Neural progenitor cell (in vitro differentiated cells): ENCODE measurements at places on chromosomes 6 and 20. TPM values are rescaled to one million over a fixed set of nuclear protein-coding genes. Genes with fewer than 3 reads are reported as not detected.

GRCh38 chr6:144314003-144314485 lies 28.9 kb downstream of the UTRN start:
- no peaks in the 10 kb centered on the region for H3K36me3 ChIP-seq
- no peak for DNase-seq
- no peak overlapping the region for H3K4me3 ChIP-seq
- no peak overlapping the region for H3K27ac ChIP-seq
- no peaks in the 10 kb centered on the region for H3K27me3 ChIP-seq

DNA sequence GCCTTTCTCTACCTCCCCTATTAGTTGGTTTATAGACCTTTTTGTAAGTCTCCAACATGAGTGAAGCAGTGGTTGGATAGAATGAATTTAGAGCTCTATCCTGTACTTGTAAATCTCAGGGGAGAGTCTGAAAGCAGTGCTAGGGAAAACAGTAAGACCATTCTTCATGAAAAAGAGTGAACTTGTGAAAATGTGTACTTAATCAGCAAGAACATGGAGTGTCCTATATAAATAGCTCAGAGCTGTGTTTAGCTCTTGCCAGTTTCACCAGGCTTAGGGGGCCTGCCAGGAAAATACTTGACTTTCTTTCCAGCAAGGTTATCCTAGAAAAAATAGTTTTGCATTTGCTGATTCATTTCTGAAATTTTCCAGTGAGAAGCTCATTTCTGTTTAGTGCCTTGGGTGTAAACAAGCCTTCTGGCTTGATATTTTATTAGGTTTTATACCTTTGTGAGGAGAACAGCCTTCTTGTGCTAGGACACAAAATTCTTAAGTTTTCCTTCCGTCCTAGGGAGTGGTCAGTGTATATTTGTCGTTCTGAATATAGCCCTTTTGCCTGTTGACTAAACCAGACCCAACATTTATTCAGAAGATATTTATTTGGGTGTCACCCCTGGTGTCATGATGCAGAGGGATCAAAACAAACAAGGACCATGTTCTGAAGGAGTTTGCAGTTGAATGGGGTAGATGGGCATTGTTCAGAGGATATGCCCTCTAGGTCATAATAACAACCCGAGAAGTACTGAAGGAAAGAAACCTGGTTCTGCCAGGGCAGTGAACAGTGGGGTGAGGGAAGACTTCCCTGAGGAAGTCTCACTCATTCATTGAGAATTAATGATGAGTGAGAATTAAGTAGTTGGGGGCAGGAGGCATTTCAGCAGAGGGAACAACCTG lies 7.6 kb downstream of the ARFGEF2 start:
- H3K4me1 ChIP-seq = no peaks in the 10 kb centered on the region
- H3K36me3 ChIP-seq = no peaks in the 10 kb centered on the region
- no peak overlapping the region for H3K27ac ChIP-seq
- no peaks in the 10 kb centered on the region for H3K27me3 ChIP-seq
- no peak overlapping the region for H3K4me3 ChIP-seq
- DNase-seq = no peak

DNA sequence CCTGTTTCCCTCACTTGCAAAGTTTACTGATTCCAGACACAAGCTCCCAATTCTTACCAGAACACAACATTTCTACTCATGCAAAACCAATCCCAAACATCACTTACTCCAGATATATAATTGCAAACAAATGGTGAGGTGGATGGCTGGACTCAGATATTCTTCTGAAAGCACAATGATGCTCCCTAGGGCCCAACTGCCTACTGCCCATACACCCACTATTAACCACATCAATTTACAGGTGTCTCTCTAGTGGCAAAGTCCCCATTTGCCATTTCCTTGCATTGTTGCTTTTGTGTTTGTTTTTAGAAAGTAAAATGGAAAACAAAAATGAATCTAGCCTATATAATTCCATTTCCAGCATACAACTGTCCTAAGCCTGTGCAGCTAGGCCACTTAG lies 320.9 kb upstream of the PRDM1 start:
- no peaks in the 10 kb centered on the region for H3K27me3 ChIP-seq
- no peak overlapping the region for H3K27ac ChIP-seq
- no peak for DNase-seq
- H3K4me3 ChIP-seq = no peak overlapping the region

- no peak overlapping the region for H3K4me3 ChIP-seq
- H3K27ac ChIP-seq = no peak overlapping the region
- peaks cover 27% of the 10 kb centered on the region for H3K36me3 ChIP-seq
- H3K27me3 ChIP-seq = no peaks in the 10 kb centered on the region
- H3K4me1 ChIP-seq = no peaks in the 10 kb centered on the region
- DNase-seq = no peak
These were observed 24.8 kb upstream of the DYNLRB1 start for GRCh38 chr20:34491226-34491931.

PHACTR3 gene
- total RNA-seq = 0.22 and 1.4 TPM in 2 replicates

SNAI1 gene
- 1.1 and 4.0 TPM in 2 replicates for total RNA-seq

HS3ST5 gene
- total RNA-seq = 0.34 and 0.37 TPM in 2 replicates

DAAM2 gene
- total RNA-seq = 2.1 and 3.2 TPM in 2 replicates

OR14J1 gene
- total RNA-seq = 0.03 TPM in 1 of 2 replicates, not detected in the other
